ENCODE measurements at places on chromosomes 5 and 9.

- no peak for DNase-seq
These were observed 219.8 kb downstream of the ARL15 start for GRCh38 chr5:54090495-54091120.

- no peak for DNase-seq
These were observed 142.9 kb downstream of the SLCO4C1 start for GRCh38 chr5:102153003-102153759.

DNA sequence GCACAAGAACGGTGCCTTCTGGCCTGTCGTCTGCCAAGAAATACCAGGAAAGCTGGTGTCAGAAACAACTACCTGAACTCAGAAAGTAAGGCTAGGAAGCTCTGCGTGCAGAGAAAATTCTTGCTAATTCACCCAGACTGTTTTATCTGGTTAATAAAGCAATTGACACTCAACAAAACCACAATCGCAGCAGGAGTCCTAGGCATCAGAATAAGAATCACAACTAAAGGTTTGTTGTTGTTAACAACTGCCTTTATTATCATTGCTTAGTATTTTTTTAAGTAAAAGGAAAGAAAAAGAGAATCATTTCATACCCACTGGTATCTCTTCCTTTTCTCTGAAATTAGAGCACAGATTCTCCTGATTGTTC, 3.9 kb upstream of the ISL1 start:
- no peak for DNase-seq

DNA sequence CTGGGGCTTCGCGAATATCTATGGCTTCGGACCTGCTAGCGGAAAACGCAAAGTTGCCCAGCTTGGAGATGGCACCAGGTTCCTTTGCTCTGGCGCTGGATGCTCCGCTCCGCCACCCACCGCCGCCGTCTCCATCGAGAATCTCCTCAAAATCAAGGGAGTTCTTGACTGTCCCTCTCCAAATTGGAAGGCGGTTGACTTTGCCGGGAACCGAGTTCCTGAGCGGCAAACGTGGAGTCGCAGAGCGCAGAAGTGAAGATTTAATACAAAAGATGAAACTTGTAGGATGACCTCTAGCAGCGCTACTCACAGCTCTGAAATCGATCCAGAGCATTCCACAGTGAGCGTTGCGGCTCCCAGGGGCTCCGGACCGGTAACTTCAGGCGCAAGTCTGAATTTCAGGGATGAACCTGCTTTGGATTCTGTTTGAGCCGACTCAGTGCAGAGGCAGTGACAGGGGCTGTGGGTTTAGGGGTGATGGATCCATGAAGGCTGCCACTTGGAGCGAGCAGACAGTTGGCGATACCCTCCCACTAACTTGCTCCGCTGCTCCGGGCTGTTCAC, 1641.5 kb upstream of the C9orf72 start:
- no peak for DNase-seq

DNA sequence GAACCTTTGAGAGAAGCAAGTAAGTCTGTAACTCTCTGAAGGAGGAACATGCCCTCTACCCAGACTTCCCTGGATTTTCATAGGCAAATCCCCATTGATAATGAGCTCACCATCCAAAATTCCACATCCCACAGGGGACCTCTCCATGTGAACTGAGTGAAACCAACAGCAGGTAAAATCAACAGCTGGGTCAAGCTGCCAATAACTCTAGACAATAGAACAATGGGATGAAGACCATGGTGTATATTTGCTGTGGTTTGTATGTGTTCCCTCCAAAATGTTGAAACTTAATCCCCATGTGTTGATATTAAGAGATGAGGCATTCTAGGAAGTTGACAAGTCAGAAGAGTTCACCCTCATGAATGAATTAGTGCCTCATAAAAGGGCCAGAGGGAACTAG, 110.2 kb upstream of the MYO10 start:
- no peak for DNase-seq

GRCh38 chr9:27247756-27248155, 49.2 kb downstream of the EQTN start:
- no peak for DNase-seq

- no peak for DNase-seq
These were observed 1.2 kb downstream of the LCN9 start for GRCh38 chr9:135664266-135664665.

- no peak for DNase-seq
These were observed 149.9 kb upstream of the MAP1B start for GRCh38 chr5:71957292-71957898.

GRCh38 chr9:115229496-115229895, 111.5 kb upstream of the TNC start:
- no peak for DNase-seq

GRCh38 chr9:72839085-72839484, 113.8 kb downstream of the ALDH1A1 start:
- DNase-seq = no peak

GRCh38 chr5:154058055-154059038, 19.6 kb downstream of the MFAP3 start:
- DNase-seq = no peak

DNA sequence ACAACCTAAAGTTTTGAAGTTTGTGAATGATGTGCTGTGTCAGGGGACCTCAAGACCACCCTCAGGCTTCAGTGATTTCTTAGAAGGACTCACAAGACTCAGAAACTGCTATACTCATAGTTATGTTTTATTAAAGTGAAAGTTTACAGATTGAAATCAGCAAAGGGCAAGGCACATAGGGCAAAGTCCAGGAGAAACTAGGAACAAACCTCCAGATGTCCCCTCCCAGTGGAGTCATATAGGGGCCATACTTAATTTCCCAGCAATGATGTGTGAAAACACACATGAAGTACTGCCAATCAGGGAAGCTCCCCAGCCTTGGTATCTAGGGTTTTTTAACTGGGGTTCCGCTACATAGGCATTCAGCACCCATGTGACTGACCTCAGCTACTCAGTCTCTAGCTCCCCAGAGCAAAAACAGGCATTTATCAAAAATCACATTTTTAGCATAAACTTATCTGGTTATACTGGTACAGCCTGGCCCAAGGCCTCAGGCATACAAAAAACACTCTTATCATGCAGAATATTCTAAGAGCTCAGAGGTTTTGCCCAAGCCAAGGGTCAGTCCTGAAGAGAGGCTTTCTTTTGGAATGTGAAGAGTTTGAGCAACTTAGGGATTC, 74.7 kb upstream of the ANKRD55 start:
- DNase-seq = no peak

DNA sequence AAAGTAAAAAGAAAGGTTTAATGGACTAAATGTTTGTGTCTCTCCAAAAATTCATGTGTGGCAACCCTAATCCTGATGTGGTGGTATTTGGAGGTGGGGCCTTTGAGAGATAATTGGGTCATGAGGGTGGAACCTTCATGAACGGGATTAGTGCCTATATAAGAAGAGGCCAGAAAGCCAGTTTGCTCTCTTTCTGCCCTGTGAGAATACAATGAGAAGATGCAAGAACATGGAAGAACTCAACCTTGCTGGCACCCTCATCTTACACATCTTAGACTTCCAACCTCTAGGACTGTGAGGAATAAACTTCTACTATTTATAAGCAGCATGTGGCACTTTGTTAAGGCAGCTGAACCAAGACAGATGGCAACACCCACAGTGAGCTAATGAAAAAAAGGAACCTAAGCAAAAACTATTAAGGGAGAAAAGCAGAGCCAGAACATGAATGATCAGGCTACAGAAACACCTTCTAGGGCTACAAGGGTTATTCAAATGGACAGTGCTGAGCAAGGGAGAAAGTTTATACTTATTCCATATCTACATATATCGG, 159.5 kb downstream of the PLK2 start:
- no peak for DNase-seq

DNA sequence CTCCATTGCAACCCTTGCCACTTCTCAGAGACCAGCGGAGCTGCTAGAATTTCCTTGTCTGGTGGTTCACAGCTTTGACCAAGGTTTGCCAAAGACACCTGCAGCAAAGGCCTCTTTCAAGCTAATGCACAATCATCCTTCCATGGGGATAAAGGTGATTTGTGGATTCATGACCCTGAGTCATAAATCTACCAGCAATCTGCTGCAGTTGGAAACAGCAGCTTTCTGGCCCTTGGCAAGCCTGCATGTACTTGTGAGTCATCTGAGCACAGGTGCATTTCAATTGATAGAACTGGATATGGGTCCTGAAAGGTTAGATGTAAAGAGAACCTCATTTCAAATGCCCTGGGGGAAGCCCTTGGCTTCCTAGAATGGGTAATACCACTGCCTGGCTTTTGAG, 21.6 kb upstream of the TCF7 start:
- no peak for DNase-seq

DNA sequence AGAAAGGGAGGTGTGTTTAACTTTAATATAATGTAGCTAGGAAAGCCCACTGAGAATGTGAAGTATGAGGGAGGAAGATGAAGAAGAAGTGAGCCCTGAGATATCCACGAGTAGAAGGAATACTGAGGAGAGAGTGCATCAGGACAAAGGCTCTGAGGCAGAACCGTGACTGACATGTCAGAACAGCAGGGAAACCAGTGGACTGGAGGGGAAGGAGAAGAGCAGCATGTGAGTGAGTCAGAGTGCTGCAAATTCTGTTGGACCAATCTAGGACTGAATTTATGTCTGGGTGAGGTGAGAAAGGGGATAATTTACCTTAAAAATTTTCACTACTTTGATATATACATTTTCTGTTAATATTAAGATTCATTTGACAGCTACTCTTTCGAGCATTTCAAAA, 110.3 kb downstream of the ST8SIA4 start:
- DNase-seq = no peak

DNA sequence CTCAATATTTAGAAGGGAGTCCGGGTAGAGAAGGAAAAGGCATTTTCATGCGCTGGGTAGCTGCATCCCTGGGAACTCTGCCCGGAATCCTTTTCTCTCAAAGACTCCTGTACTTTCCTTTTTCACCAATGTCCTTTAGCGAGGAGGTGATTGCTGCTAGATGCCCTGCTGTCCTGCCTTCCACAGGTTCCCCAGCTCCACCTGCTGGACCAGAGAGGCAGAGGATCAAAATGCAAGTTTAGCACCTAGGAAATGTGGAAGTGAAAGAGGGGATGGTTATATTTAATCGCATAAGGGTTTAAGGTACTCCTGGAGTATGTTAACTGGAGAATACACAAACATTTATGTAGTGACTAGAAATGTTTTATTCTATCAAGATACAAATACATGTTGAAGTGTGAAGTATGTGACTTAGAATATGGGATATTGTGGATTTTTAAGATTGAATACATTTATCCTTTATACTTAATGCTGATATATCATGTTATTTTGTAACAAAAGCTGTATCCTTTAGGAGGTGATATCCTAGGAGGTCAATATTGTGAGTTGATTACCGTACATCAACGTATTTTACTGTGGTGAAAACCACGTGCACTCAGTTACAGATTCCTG, 145.7 kb downstream of the ARHGAP26 start:
- DNase-seq = no peak

DNA sequence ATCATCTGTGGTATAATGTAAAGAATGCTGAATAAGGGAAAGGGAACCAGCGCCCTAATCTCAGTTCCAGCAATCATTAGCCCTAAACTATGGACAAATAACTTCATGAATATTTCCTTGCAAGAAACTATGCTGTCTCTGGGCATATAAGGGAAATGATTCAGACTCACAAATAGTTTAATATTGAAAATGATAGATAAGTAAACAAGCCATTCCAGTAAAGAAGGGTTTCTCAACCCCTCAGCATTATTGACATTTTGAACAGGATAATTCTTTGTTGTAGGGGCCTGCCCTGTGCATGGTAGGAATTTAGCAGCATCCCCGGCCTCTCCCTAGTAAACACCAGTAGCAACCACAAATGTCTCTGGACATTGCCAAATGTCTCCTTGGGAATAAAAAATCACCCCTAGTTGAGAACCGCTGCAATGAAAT, 23.8 kb downstream of the C5 start:
- no peak for DNase-seq

- peak; percentile 16 for DNase-seq
These were observed 3.6 kb upstream of the TMEM210 start for GRCh38 chr9:137175345-137175961.

GRCh38 chr9:97431549-97432143, 19.8 kb downstream of the TDRD7 start:
- DNase-seq = no peak

DNA sequence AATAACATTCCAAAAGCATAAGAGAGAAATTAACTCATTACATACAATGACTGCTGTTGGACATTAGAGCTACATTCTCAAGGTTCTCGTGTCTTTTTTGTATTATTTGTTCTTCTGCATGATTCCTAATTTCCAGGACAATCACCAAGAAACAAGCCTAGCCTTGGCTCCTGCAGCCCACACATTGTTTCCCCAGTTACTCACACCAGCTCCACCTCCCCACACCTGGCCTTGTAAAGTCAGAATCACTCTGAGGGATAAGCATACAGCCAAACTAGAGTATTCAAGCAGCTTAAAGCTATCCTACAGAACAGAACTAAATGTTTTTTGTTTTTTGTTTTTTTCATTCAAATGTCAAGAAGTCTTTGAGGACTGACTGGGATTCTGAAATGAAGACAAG, 189.2 kb downstream of the HINT1 start:
- no peak for DNase-seq

DNA sequence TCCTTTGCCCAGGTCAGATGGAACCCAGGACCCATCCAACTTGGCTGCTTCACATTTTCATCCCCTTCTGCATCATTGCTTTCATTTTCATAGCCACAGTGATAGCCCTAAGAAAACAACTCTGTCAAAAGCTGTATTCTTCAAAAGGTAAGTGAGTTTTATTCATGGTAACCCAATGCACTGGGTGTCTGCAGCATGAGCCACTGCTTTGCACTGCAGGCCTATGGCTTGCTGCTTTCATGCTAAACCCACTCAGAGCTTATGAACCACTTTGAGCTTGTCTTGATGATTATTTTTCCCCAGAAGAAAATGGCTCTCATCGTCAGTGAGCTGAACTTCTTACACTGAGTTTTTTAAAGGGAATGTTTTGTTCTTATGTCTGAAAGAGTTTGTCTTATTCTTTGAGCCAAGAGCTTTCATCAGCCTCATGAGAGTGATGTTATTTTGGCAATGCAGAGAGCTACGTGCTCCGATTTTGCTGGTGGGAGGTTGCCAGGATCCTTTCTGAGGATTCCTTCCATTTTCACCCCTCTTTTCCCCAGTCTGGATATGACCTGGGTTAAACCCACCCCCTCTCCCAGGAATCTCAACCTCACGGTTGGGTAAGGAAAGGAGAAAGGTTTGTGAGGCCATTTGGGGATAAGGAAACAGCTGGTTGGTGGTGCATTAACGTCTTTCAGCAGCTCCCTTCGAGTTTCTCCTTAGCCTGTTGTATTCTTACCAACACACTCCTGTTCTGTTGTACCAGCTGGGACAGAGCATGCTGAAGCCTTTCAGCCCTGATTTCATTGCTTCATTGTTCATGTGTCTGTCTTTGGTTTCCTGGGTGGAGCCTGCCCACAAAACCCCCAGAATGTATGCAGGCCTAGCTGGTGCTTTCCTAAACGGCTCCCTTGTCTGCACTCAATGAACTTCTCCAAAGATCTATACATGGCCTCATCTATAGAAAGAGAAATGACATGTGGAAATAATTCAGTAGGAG, 47.6 kb downstream of the PDCD1LG2 start:
- peak; percentile 71 for DNase-seq

DNA sequence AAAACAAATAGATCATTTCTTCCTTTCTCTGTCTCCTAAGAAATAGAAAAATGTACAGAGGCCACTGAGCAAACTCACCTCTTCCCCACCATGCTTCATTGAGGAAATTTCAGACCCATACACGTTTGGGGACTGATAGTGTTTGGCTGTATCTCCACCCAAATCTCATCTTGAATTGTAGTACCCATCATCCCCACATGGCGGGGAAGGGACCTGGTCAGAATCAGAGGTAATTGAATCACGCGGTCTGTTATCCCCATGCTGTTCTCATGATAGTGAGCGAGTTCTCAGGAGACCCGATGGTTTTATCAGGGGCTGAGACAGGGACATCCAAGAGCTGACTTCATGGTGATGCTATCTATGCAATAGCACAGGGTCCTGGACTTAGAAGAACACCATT, 1655.8 kb downstream of the MAT2B start:
- DNase-seq = no peak
